Neuronal stem cell (in vitro differentiated cells): ENCODE measurements at places on chromosomes 3 and 15.

GRCh38 chr3:20772869-20773268 is 586.9 kb upstream of the SGO1 start:
- H3K4me1 ChIP-seq: no peaks in the 10 kb centered on the region
- H3K27ac ChIP-seq: no peak overlapping the region
- DNase-seq: no peak
- H3K36me3 ChIP-seq: no peaks in the 10 kb centered on the region
- H3K27me3 ChIP-seq: no peaks in the 10 kb centered on the region
- H3K4me3 ChIP-seq: no peak overlapping the region

GRCh38 chr3:134362670-134363380 is 11.4 kb downstream of the AMOTL2 start:
- peak overlapping the region; percentile 57 for H3K27ac ChIP-seq
- peaks cover 57% of the 10 kb centered on the region for H3K4me1 ChIP-seq
- H3K36me3 ChIP-seq: peaks cover 86% of the 10 kb centered on the region

DNA sequence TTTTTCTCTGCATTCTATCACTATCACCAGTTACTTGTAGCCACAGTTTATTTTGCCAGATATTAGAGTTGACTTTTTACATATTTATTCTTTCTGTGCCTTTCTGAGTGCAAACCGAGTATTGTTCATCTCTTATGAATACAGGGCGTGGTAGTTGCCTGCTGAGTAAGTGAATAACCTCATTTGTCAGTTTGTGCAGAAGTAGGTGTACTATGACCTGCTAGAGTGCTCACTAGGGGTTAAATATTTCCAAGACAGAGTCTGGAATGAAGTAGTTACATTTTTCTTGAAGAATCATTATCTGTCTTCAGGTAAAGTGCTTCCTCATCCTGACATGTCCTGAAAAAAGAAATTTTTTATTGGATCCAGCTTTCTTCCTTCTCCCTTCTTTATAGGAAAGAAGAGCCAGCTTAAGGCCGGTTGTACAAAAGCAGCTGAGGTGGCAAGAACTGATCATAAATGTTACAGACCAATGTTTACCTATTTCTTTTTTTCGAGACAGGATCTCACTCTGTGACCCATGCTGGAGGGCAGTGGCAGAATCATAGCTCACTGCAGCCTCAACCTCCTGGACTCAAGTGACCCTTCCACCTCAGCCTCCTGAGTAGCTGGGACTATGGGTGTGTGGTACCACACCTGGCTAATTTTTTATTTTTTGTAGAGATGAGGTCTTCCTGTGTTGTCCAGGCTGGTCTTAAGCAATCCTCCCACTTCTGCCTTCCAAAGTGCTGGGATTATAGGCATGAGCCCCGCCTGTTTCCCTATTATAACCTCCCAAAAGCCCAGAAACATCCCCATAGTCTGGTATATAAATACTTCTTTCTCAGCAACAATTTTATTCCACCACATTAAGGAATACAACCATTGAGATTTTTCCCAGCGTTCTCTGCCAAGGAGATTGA is 182.5 kb downstream of the TPRG1 start:
- DNase-seq: no peak
- H3K4me3 ChIP-seq: no peak overlapping the region
- peaks cover 8% of the 10 kb centered on the region for H3K4me1 ChIP-seq
- H3K27ac ChIP-seq: no peak overlapping the region
- no peaks in the 10 kb centered on the region for H3K27me3 ChIP-seq
- no peaks in the 10 kb centered on the region for H3K36me3 ChIP-seq

DNA sequence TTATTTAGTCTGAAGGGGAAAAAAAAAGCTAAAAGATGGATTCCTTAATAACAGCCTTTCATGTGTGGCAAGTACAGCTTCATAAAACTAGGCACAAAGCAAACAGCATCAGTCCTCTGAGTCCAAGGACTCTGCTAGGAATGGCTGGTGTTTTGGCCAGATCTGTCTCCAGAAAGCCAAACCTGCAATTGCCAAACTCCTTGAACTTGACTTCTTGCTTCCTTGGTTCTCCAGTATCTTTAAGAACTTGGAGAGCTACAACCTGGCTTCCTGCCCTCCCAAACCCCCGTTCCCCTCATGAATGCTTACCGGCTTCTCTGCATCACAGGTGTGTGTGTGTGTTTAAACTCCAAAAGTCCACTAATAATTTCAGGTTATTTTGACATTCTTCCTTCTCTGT is 1.6 kb upstream of the PLOD2 start:
- no peak overlapping the region for H3K4me3 ChIP-seq
- H3K27ac ChIP-seq: no peak overlapping the region
- no peaks in the 10 kb centered on the region for H3K36me3 ChIP-seq
- no peak for DNase-seq

DNA sequence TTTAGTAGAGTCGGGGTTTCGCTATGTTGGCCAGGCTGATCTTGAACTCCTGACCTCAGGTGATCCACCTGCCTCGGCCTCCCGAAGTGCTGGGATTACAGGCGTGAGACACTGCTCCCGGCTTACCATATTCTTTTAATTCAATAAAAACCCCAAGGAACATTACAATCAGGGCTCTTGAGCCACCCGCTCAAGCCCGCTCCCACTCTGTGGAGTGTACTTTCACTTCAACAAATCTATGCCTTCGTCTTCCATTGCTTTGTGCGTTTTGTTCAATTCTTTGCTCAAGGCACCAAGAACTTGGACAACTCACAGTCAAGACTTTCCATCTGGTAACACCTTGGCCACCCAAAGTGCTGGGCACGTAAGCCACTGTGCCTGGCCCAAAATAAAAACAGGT is 63.0 kb upstream of the PPIB start:
- H3K27me3 ChIP-seq: no peaks in the 10 kb centered on the region
- DNase-seq: no peak
- no peak overlapping the region for H3K27ac ChIP-seq
- H3K4me1 ChIP-seq: no peaks in the 10 kb centered on the region
- H3K4me3 ChIP-seq: no peak overlapping the region
- H3K36me3 ChIP-seq: no peaks in the 10 kb centered on the region

DNA sequence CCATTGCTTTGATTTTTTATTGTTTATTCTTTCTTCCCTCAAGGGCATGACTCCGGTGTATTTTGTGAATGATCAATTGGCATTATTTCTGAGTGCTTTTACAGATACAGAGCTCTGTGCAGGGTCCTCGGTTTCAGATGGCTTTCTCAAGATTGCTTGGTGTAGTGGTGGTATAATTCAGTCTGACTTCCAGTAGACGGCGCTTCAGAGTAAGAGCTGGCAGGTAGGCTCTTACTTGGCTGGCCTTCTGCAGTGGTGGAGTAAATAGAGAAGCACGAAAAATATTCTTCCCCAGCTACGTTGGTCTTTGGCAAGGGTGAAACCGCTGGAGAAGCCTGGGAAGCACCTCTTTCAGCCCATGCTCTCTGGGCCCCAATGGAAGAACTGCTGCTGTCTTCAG is 723.0 kb upstream of the BCHE start:
- H3K36me3 ChIP-seq: no peaks in the 10 kb centered on the region
- H3K4me3 ChIP-seq: no peak overlapping the region
- no peaks in the 10 kb centered on the region for H3K27me3 ChIP-seq
- no peak for DNase-seq

DNA sequence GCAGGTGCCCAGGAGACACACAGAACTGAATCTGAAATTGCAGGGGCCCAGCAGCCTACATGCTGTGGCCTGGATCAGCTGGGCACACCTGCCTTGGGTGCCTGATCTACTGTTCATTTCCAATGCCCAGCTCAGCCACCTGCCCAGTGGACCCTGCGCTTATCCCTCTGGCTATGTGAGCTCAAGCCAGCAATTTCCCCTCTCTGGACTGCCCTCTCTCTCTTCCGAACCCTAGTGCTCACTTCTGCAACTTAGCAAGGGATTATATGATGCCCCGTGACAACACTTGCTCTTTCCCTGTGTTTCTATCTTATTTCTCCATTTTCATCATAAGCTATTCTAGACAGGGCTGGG is 276.0 kb downstream of the UACA start:
- H3K27me3 ChIP-seq: no peaks in the 10 kb centered on the region
- H3K4me3 ChIP-seq: no peak overlapping the region
- no peak for DNase-seq
- no peaks in the 10 kb centered on the region for H3K36me3 ChIP-seq
- no peak overlapping the region for H3K27ac ChIP-seq

DNA sequence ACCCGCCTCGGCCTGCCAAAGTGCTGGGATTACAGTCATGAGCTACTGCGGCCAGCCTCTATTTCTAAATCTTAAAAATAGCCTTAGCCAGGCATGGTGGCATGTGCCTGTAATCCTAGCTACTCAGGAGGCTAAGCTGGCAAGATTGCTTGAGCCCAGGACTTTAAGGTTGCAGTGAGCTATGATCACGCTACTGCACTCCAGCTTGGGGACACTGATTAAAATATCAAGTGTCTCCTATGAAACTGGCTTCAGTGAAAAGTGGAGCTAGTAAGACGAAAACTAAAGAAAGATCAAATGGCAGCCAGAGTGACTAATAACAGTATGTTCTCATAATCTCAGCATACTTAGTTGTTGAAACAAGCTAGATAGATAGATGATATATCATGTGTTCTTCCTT is 112.5 kb downstream of the STT3B start:
- no peak overlapping the region for H3K4me3 ChIP-seq
- H3K27ac ChIP-seq: no peak overlapping the region
- H3K27me3 ChIP-seq: no peaks in the 10 kb centered on the region
- no peaks in the 10 kb centered on the region for H3K4me1 ChIP-seq
- peaks cover 6% of the 10 kb centered on the region for H3K36me3 ChIP-seq
- no peak for DNase-seq

- H3K4me3 ChIP-seq: no peak overlapping the region
- no peaks in the 10 kb centered on the region for H3K4me1 ChIP-seq
Measured at GRCh38 chr3:151816091-151816604, 2.2 kb downstream of the AADAC start.

DNA sequence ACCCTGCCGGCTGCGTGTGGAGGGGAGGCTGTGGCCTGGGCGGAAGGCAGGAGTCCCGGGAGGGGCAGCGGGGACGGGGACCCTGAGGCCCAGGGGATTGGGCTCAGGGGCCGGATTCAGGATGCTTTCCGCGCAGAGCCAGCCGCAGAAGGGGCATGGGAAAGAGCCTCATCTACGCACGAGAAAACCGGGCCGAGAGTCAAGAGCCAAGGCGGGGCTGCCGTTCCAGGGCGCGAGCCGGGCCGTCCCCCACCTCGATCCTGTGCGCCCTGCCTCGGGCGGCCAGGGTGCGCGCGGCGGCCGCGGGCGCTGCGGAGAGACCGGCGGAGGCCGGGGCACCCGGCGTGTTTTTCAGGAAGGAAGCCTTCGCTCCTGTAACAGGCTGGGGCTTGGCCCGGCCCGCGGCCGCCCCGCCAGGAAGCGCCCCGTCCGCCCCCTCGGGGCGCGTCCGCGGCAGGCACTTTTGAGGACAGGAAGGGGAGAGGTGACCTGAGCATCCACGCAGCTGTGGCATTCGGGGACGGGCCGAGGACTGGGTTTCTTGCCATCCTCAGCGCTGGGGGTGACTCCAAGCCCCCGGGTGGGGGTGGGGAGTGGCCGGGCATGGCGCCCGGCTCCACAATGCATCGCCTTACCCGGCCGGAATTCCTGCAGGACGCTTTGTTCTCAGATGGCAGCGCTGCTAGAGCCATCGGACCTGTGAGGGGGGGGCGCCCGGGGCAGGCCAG is 62.3 kb upstream of the GATA2 start:
- H3K36me3 ChIP-seq: no peaks in the 10 kb centered on the region
- peaks cover 62% of the 10 kb centered on the region for H3K27me3 ChIP-seq
- no peak for DNase-seq
- H3K4me1 ChIP-seq: no peaks in the 10 kb centered on the region
- peak overlapping the region; percentile 73 for H3K4me3 ChIP-seq

DNA sequence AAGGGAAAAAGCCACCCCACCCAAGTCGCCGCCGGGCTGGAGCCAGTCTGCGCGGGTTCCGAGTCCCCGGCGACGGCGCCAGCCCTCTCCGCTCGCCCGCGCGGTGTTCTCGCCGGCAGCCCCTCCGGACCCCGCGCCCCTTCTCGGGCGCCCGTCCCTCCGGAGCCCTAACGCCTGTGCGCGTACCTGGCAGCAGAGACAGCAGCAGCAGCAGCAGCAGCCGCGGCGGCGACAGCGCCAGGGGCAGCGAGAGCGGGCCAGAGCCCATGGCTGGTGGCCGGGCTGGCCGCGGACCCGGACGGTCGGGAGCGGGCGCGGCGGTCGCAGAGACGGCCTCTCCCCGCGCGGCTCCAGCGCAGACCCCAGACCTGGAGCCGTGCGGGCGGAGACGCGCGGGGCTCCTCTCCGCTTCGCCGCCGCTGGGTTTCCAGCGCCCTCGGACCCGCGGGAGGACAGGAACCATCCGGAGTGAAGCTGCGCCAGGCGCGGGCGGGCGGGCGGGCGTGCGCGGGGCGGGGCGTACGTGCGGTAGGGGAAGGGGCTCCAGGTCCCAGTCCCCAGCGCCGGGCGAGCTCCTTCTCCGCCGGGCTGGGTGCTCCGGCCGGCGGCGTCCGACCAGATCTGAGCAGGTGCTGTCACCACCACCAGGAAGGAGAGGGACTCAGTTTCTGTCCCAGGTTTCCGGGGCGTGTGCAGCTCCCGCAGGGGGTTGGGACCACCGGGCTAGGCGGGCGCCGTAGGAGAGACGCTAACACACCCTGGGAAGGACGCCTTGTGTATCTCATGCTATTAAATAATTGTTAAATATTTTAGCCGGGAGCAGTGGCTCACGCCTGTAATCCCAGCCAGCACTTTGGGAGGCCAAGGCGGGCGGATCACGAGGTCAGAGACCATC is at the start of gene CHRNA3:
TSS of gene CHRNA3 (minus strand) at position 470 of the 895 bp plus-strand sequence. CDS start at position 268, 202 bp downstream.
- H3K4me3 ChIP-seq: peak within 1 kb of the TSS; percentile 41
- peaks cover 5% of the 10 kb centered on the region for H3K4me1 ChIP-seq
- H3K36me3 ChIP-seq: no peaks in the 10 kb centered on the region
- no peak within 1 kb of the TSS for H3K27ac ChIP-seq

DNA sequence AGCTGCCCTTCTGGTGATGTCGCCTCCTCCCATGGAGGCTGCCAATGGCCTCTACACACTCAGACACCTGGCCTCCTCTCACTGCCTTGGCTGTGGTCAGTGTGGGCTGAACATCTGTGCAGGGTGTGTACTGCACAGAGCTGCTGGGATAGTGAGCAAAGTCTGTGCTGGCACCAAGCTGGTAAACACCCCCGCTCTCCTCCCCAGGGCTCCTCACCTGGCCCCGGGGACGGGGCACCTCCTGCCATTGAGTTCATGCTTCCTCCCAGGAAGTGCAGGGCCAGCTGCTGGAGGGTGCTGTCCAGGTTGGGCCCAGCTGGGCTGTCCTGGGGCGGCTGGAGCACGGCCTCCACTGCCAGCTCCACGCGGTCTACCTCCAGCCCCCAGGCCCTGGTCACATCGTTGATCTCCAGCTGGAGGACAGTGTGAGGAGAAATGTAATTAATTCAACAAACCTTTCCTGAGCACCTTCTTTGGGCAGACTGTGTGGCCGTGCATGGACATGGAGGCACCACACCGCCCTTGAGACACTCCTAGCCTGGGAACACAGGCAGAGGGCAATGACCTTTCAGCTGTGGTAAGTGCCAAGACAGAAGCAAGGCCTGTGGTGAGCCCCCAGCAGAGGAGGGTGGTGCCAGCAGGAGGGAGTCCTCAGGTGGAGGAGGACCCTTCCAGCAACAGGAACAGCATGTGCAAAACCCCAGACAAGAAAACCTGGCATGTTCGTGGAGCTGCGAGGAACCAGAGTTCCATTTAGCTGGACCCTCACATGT is 6.8 kb downstream of the STOML1 start:
- no peaks in the 10 kb centered on the region for H3K27me3 ChIP-seq
- no peak overlapping the region for H3K4me3 ChIP-seq
- no peak for DNase-seq
- H3K4me1 ChIP-seq: peaks cover 5% of the 10 kb centered on the region
- no peak overlapping the region for H3K27ac ChIP-seq

- H3K27ac ChIP-seq: no peak overlapping the region
- no peak overlapping the region for H3K4me3 ChIP-seq
- no peak for DNase-seq
- H3K27me3 ChIP-seq: peaks cover 36% of the 10 kb centered on the region
Measured at GRCh38 chr15:69524296-69524695, 71.7 kb downstream of the RPLP1 start.

GRCh38 chr3:143654906-143655305 is 193.4 kb downstream of the SLC9A9 start:
- H3K4me1 ChIP-seq: peaks cover 2% of the 10 kb centered on the region
- DNase-seq: no peak
- no peaks in the 10 kb centered on the region for H3K27me3 ChIP-seq
- no peaks in the 10 kb centered on the region for H3K36me3 ChIP-seq
- H3K27ac ChIP-seq: no peak overlapping the region
